ENCODE measurements at places on chromosomes 7 and 10.

DNA sequence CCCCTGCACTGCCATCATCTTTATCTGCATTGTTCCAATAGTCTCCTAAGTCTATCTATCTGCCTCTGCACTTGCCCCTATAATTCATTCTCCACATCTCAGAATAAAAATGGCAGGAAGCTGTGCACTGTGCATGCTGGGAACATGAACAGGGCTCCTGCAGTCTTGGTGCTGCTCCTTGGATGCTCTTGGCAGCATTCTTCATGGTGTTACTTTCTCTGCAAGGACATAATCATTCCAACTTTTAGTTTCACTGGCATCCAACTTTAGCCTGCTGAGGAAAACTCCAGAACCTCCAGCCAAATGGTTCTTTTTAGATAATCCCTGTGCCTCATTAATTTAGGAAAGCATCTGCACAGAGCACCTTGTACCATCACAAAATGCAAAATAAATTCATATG is 208.3 kb downstream of the STK31 start:
- no peak for DNase-seq

DNA sequence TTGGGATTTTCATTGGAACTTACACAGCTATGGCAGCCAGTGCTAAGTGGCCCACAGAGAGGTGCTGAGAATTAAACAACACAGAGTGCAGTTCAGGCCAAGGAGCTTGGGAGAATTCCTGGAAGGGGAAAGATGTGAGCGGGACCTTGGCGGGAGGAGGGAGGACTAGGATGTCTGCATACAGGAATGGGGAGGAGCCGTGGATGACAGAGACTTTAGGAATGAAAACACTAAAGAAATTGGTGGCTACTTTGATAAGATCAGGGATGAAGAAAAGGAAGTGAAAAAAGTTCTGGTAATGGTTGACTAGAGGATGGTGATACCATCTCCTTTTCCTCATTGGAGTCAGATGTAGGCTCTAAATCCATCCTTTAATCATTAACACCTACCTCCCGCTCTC is 234.2 kb upstream of the FZD8 start:
- DNase-seq = no peak

DNA sequence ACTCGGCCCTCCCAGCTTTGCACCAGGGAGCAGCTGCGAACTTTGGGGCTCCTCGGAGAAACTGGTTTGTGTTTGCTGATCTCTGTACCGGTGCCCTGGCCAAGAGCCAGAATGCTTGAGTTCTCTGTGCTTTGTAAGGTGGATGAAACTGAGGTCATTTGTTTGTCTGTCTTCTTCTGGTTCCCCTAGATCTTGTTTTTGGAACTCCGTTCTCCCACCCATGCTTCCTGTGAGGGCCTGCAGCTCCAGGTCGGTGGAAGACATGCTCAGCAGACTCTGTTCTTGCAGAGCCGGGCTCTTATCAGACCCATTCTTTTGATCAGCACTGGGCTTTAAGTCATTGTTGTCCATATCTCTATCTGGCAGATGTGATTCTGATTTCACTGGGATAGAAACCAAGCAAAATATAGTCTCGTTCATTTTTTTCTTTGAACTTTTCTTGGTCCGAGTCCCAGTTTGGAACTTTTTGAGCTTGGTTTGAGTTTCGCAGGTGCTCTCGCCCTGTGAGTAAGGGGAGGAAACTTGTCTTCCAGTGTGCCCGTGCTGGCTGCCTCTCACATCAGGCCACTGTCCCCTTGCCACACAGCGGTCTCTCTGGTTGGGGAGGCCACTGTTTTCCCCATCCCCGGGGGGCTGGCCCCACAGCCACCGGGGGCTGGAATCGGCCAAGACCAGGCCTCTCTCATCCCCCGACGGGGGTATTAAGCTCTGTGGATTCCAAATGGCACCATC is 31.2 kb downstream of the JCAD start:
- DNase-seq = no peak

GRCh38 chr10:62136931-62137330 is 131.7 kb downstream of the RTKN2 start:
- no peak for DNase-seq

- DNase-seq = no peak
Measured at GRCh38 chr10:19658131-19658530, 158.1 kb upstream of the PLXDC2 start.

DNA sequence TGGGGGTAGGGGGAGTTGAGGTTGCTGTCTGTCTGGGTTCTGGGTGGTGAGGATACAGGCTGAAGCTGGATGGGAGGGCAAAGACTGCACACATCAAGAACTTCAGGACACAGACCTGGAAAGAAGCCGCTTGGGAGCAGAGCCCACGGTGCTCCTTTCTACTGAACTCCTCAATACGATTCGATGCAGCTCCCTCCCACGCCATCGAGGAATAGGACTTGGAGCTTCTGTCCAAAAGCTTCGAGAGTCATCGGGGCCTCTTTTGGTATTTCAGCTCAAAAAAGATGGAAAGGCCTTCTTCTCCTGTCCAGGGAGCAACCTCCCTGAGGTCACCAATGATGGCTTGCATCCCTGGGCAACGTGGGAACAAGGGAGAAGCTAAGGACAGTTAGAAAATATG is 407.1 kb upstream of the MGMT start:
- no peak for DNase-seq

GRCh38 chr10:63595072-63595471 is 73.9 kb downstream of the REEP3 start:
- no peak for DNase-seq

GRCh38 chr7:75064291-75064690 is 9.3 kb downstream of the RCC1L start:
- no peak for DNase-seq

- no peak for DNase-seq
Measured at GRCh38 chr7:70574314-70574834, 557.6 kb upstream of the GALNT17 start.

GRCh38 chr7:8176370-8177081 is 85.4 kb downstream of the ICA1 start:
- peak; percentile 69 for DNase-seq

GRCh38 chr10:49050906-49051305 is 64.4 kb downstream of the VSTM4 start:
- DNase-seq = no peak

- no peak for DNase-seq
Measured at GRCh38 chr7:37287131-37287855, 161.4 kb downstream of the ELMO1 start.

GRCh38 chr10:16155834-16156233 is 281.0 kb upstream of the PTER start:
- no peak for DNase-seq

DNA sequence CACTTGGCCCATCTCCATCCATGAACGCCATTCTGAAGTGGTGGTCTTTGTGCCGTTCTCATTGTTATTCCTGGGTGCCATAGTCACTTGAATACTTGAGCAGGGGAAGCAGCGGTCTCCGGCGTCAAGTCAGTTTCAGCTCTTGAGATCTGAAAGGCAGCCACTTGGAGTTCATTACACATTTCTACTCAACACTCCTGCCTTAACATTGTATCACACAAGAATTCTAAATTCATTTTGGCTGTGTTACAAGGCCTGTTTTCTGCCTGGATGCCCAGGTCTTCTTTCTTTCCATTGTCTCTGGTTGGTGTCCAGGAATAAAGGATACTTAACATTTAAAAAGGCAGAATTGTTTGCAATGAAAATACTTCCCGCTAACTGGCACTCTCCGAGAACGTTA is 69.0 kb upstream of the RAB11FIP2 start:
- peak; percentile 18 for DNase-seq

GRCh38 chr10:48590945-48591344 is 13.9 kb downstream of the ARHGAP22 start:
- no peak for DNase-seq

DNA sequence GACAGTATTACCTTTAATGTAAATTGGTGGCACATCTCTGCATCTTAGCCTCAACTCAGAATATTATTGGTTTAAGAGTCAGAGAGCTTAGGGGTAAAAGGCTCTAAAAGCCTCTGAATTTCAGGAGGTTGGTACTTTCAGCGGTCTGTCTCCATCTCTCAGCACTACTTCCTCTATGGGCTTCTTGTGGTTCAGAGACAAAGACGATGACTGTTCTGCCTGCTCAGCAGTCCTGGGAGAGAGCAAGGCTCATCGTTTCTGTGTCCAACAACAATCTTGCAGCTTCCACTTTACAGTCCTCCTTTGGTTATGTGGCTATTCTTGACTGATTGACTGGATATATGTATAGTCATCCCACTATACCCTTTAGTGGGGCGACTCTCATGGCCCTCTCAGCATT is 394.7 kb downstream of the AUTS2 start:
- DNase-seq = peak; percentile 70

DNA sequence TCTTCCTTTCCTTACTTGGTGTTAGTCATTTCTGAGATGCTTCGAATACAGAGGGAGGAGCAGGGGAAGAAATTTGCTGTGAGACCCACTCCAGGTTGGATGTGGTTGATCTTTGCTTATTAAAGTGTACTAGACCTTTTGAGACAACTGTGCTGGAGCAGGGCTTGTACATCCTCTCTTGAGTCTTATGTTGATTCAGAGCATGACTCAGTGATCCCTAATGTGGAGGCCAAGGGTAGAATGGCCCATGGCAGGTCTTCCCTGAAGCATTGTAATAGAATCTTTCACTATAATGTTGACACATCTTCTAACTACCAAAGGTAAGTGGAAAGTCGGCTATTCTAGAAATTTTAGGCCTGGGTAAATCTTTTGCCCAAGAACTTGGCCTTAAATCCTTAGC is 17.0 kb upstream of the SFR1 start:
- no peak for DNase-seq

GRCh38 chr10:110827875-110828274 is 43.9 kb upstream of the PDCD4 start:
- DNase-seq = no peak

GRCh38 chr10:24451325-24451820 is 242.4 kb downstream of the KIAA1217 start:
- DNase-seq = no peak

DNA sequence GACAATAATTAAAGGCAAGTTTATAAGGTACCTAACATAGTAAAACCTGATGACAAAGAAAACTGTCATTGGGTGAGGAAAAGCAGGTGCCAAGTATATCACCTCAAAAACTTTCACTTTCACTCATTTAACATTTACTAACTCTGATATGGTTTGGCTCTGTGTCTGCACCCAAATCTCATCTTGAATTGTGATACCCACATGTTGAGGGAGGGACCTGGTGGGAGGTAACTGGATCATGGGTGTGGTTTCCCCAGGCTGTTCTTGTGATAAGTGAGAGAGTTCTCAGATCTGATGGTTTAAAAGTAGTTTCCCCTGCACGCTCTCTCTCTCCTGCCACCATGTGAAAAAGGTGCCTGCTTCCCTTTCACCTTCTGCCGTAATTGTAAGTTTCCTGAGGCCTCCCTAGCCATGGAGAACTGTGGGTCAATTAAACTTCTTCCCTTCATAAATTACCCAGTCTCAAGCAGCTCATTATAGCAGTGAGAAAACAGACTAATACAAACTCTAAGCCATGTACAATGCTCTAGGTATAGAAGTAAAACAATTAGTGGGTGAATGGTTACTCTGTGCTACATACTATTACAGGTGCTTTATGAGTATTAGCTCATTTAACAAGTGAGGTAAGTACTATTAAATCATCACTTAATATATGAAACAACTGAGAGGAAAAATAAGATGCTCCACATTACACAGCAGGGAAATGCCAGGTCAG is 199.0 kb downstream of the CHCHD3 start:
- DNase-seq = no peak

- DNase-seq = no peak
Measured at GRCh38 chr7:39509912-39510311, 56.3 kb upstream of the YAE1 start.
